Mesenteric fat pad (tissue), 1 donor: ENCODE measurements at places on chromosomes 1 and 21.

GRCh38 chr1:229107304-229107815 is 163.6 kb upstream of the RAB4A start:
- DNase-seq: no peak

DNA sequence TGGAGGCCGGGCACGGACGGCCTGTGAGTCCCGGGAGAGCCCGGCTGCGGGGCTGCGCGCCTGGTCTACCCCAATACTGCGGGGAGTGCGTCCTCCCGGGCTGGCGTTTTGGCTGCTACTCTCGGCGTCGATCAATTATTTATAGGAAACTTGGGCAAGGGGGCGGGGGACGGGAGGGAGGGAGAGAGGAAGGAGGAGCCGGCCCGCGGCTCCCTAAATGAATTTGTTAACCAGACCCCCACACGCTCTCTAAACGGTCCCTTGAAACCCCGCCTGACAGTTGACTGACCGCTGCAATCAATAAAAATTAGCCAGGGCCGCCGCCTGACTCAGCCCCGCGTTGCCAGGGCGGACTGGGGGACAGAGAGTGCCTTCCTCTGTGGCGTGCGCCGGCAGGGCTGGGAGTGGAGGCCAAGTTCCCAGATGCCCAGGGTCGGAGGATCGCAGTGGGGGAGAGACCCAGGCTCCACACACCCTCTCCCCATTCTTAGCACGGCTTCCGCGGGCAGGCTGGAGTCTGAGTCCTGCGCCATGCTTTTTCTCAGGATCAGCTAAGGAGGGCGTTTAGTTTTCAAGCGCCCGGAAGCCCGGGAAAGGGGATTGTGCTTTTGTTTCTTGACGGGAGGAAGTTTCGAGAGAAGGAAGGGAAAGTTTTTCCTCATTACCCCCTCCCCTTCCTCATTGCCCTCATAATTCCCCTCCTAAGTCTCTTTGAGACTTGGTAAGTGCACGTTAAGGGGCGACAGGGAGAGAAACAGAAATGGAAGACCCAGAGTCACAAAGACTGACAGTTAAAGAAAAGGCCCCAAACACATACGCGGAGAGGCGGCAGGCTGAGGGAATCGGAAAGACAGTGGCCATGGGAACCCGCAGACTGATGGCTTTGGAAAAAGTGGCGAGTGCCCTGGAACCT is 6.2 kb downstream of the PAX7 start:
- no peak for DNase-seq

GRCh38 chr21:26847921-26848320 is 2.7 kb upstream of the ADAMTS1 start:
- DNase-seq: no peak

GRCh38 chr1:220879509-220880361 is 492 bp downstream of the HLX start:
- DNase-seq: peak; percentile 90

- DNase-seq: no peak
Measured at GRCh38 chr1:228782662-228783417, 47.6 kb downstream of the RHOU start.
